ENCODE measurements at places on chromosomes 6 and 20. TPM values are rescaled to one million over a fixed set of nuclear protein-coding genes. Genes with fewer than 3 reads are reported as not detected.

SALL4 gene
- total RNA-seq = 2.3 TPM

PMEPA1 gene
- total RNA-seq = 1.1 TPM

BFSP1 gene
- 0.51 TPM for total RNA-seq

C20orf204 gene
- total RNA-seq = 4.3 TPM

HLA-DRA gene
- total RNA-seq = 20.8 TPM

FAM83D gene
- total RNA-seq = 15.4 TPM

TSBP1 gene
- total RNA-seq = not detected

CPXM1 gene
- total RNA-seq = 1.5 TPM

MYMX gene
- not detected for total RNA-seq

NEDD9 gene
- 35.0 TPM for total RNA-seq

NCOA7 gene
- 40.5 TPM for total RNA-seq

GRCh38 chr6:2753110-2753489 lies 2.4 kb upstream of the MYLK4 start:
- DNase-seq = no peak

DNA sequence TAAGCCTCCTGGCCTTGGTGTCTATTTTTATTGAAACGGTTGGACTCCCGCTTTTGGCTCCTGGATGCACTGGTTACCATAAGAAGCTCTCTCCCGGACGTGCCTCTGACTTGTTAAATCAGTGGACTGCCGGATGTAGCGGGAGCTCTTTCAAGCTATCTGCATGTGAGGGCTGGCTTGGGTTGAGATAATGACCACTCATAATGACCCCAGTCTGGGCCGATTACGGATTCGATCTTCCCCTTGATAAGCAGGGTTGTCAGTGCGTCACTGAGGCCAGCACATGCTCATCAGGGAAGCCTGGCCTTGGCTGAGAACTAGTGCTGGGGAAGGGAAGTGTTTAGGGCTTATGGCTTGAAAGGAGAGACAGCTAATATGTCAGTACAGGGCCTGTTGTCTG lies 528.1 kb downstream of the CDH26 start:
- DNase-seq = no peak

DNA sequence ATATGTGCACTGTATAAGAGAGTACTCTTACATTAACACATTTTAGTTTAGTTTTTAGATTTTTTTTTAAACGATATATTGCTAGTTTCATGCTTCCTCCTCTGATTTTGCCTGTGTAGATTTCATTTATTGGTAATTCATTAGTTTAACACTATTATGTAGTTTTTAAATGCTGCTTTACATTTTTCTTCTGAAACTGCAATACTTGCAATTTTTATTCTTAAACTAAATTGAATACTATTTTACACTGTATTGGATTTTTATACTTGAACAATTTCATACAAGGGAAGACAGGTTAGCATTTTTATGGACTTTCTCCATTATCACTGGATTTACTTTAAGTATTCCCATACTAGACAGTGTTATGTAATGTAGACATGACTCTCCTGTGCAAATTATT lies 12.2 kb downstream of the RBM24 start:
- DNase-seq = no peak

GRCh38 chr6:156821707-156822106 lies 44.5 kb downstream of the ARID1B start:
- no peak for DNase-seq

GRCh38 chr6:36154286-36154685 lies 24.0 kb downstream of the MAPK13 start:
- DNase-seq = no peak

DNA sequence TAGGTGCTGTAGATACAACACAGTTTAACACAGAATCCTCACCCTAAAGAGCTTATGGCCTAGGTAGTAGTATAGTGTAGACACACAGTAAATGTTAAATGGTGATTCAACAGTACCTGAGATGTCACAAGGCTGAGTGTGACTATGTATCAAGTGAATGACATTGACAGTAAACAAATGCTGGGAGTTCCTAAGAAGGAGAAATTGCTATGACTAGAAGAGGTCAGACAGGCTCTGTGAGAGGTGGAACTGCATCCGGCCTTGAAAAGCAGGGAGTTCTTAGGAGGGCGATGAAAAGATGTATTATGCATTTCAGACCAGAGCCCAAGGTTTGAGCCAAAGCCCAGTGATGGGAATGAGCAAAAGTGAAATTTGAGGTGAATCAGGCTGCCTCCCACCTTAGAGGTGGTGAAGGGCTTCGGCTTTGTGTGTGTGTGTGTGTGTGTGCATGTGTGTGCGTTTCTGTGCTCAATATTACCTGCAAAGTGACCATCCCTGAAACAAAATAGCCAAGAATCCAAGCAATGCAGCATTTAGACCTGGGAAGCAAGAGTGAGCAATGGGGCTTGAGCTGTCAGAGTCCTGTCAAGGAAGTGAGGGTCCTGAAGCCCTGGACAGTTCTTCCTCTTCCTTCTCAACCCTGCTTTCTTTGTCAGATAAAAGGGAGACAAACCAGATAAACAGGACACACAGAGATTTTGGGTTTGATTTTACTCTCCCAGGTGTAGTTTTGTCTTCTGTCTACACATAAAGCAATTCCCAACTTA lies 32.3 kb upstream of the CITED2 start:
- no peak for DNase-seq

DNA sequence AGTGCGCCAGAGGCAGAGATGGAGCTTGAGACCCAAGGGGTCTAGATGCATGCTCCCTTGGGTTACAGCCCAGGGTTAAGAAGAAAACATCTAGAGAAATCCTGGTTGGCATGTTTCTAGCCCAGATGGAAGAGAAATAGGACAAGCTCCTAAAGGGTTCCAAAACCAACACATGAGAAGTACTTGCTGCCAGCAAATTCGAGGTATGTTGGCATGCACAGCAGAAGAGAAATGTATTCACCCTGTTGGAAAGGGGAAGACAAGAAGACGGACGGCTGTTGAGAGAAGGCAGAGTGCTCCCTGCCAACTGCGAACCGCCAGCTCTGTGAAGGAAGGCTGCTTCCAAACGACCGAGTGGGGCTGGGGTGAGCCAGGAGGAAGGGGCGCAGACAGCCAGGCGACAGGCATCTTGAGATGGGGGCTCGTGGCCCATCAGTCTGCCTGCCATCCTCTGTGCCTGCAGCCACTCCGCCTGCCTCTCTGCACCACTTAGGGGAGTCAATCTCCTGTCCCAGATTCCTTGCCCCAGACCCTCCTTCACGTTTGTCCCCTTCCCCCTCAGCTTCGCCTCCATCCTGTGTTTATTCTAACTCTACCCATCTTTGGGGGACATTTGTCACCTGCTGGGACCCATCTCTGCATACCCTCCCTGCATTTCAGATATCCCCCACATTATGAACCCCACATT lies 249.2 kb downstream of the CDC5L start:
- DNase-seq = no peak

DNA sequence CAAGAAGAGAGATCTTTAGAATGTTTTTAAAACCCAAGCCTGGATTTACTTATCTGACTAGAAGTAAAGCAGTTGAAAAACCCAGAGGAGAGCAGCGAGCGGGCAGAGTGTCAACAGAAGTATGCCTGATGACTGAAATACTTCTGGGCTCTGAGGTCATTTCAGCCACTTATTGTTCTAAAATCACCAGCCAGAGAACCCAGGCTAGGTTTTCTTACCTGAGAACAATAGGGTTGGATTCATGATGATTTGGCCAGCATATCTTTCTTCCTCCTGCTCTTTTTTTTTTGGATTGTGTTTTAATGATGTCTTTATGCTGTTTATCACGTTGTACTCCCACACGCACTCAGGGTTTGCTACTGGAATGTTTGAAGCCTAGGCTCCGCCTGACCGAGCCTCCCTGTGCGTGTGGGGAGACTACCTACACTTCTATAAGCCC lies 63.0 kb upstream of the KIF25 start:
- DNase-seq = no peak

- no peak for DNase-seq
These were observed 63.1 kb downstream of the CDS2 start for GRCh38 chr20:5189917-5190316.

DNA sequence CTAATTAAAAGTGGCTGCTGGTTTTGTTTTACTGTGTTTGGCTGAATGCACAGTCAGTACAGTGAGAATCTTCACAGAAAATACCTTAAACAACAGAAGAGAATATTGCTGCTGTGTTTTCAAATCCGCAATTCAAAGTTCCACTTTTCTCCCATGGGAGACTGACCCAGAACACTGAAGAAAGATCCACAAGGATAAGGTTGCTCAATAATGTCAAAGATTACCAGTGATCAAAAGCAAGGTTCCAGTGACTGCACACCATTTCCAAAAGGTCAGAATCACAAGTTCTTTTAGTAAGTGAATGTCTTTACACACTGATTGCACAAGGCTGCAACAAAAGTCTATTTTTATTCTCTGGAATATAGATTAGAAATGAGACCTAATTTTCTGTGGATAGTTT lies 82.3 kb downstream of the EPHA7 start:
- DNase-seq = no peak

- DNase-seq = no peak
These were observed 44.3 kb downstream of the ABHD12 start for GRCh38 chr20:25346349-25346748.

DNA sequence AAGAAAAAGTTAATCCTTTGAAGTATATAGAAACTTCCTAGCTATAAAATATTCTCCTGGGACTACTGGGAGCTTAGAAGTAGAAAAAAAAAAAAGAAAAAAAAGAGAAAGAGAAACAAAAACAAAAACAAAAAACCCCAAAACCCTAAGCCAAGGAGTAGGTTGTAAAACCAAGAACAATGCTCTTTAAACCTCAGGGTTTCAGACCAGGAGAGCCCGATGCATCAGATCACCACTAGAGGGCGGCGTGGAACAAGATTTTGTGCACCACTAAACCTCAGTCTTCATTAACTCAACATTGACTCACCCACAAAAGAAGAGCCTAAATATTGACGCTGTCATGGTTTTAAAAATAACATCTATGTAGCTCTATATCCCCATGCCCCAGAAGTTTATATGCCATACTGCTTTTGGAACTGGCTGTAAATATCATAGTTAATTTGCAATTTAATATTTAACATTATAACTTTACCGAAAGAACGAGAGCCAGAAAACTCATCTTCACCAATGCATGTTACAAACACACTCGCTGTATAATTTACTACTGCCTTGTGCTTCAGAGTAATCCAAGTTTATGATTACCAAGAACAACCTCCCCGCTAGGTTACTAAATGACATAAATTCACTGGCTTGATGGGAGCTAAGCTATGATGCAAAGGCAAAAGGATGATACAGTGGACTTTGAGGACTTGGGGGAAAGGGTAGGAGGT lies 19.2 kb downstream of the MCUR1 start:
- peak; percentile 76 for DNase-seq

- DNase-seq = no peak
These were observed 4.7 kb upstream of the AKAP7 start for GRCh38 chr6:131130554-131130940.

GRCh38 chr6:83707829-83708545 lies 914 bp downstream of the SNAP91 start:
- DNase-seq = no peak

DNA sequence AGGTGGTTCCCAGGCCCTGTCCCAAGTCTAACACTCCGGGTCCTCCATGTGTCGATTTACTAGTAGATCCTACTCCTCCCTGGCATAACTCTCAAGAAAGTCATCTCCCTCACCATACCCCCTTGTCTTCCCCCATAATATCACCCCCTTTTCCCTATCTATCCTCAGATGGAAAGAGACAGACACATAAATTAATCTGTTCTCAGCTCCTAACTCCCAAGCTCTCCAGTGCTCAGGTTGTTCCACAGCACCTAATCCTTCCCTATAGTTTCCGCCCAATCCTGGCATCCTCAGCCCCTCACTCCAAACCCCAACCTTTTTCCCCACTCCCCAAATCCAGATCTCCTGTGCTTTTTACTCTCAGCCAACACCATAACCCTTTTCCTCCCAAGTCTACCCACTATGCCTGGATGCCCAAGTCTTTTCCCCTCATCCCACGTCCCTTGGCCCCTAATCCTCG lies 808 bp downstream of the ILRUN start:
- no peak for DNase-seq

GRCh38 chr20:20373091-20373571 lies 5.2 kb downstream of the INSM1 start:
- DNase-seq = no peak

DNA sequence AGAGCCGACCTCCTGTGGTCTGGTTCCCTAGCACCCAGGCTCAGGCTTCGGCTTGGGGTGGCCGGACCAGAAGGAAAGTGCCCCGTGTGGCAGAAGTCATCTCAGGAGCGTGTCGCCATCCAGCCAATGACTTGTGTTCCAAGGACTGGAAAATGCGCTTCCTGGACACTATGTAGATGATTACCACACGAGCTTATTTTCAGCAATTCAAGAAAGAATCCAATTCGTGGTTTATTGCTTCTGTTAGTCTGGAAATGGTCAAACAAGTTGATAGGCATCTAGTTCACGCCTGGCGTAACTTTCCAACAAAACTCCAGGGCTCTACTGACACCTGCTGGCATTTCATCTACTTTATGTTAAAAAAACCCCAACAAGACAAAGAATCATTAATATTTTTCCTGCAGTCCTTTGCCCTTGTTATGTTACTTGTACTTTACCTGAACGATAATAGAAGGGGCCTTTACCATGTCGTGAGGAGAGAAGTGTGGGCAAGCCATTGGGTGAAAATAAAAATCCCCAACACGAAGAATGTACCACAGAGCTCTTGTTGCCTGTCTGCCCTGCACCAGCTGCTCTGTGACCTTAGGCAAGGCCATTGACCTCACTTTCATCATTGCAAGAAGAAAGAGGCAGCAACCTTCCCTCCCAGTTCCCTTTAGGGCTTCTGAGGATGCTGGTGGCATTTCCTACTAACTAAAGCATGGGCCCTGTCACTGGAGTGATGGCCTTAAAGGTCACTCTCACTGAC lies 154.7 kb upstream of the LAMP5 start:
- no peak for DNase-seq
